ENCODE measurements at places on chromosomes 12 and 14.
A peak's percentile ranks its signal among the peaks of the same experiment; 100 is the strongest.

- no peak for DNase-seq
These were observed 66.3 kb downstream of the SEC23A start for GRCh38 chr14:39036760-39037159.

- no peak for DNase-seq
These were observed 907 bp upstream of the EFS start for GRCh38 chr14:23365732-23366425.

DNA sequence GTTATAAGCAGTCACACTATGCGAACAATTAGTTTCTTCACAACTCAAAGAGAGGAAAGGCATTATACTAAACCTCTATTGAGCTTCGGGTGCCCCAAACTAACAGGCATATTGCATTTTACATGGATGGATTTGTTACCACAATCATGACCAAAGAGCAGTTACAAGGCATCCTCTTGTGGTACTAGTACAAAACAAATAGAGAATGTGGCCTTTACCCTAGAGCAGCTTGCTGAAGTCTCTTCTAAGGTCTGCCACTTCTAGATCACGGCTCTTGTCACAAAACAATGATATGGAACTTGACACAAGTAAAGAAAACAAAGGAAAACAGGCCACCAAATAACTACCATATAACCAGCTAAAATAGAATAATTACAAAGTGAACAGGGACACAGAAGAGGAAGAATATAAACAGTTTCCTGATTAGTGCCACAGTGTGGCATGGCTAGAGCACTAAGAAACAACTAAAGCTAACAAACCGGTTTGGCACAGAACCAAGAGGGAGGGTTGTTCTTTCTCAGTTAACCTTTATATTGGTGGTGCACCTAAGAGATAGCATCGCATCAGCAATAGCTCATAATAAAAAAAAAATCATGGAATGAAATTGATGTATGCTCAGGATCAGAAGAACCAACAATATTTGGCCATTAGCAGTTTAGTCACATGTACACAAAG lies 209.7 kb upstream of the ATP2B1 start:
- no peak for DNase-seq

- DNase-seq: no peak
These were observed 98.6 kb downstream of the SLC6A15 start for GRCh38 chr12:84813780-84814663.

DNA sequence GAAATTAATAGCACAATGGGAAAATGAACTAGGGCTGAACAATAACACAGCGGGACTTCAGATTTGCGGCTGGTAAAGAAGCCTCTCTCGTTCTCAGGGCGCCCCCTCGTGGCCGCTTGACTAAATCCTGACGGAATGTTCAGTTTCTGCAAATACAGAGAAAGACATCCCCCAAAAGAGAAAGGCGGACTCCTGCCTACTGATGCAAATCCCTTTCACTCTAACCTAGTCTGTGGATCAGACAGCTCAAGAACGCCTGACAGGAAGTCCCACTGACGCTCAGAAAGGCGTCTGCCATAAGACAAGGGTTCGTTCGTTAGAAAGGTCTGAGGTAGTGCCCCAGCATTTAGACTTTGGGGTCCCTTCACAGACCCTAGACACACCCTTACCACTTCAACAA lies 2.5 kb downstream of the NUAK1 start:
- DNase-seq: peak; percentile 58

- DNase-seq: no peak
These were observed 66.6 kb upstream of the BICD1 start for GRCh38 chr12:32039917-32040575.

DNA sequence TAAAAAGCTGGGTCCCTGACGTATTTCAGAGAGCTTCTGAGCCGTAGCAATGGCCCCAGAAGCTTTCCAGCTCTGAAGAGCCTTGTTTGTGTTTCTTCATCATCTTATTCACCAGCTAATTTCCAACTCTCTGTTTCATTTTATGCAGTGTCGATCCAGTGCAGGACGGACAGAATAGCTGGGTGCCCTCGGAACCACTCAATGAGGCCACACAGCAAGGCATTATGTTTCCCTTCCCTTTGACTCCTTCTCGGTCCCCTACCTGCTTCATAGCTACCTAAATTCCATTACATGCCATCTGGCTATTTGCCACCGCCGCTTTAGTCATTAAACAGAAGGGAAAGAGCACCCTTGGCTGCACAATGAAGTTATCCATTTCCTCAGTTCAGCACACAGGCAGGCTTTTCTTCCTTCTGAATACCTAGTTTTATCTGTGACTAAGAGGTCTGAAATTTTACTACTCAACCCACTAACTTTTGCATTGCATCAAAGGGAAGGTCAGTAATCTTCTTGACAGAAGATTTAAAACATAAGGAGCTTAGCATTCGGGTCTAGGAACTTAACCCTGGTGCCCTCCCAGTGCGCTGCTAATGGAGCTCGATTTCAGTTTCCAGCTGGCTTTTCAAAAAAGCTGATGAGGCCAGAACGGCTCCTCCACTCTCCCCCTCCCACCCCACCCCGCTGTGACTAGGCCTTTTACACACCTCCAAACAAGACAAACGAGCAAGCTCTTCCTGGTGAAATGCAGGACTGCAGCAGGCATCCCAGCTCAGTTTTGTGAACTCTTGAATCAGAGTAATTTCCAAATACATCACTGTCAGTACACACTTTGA lies 176.8 kb downstream of the GXYLT1 start:
- no peak for DNase-seq
